Esophagus squamous epithelium (tissue), 5 donors: ENCODE measurements at places on chromosomes 7 and 10.

GRCh38 chr10:99827936-99828335 is 45.5 kb downstream of the ABCC2 start:
- DNase-seq, result no peak

DNA sequence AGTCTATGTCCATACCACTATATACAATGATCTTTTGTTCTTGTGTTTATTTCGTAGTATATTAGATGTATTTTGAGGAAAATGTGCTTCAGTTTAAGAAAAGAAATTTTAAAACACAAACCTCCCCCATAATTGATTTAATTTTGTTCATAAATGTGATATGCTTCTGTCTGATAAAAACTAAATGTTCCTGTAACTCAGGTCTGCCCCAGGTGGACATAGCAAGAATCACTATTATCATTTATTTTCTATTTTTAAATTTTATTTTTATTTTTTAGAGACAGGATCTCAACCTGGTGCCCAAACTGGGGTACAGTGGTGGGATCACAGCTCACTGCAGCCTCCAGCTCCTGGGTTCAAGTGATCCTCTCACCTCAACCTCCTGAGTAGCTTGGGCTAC is 43.2 kb downstream of the BEND7 start:
- DNase-seq, result no peak

- DNase-seq, result no peak
These were observed 50.5 kb downstream of the SPOCK2 start for GRCh38 chr10:72037811-72038210.

DNA sequence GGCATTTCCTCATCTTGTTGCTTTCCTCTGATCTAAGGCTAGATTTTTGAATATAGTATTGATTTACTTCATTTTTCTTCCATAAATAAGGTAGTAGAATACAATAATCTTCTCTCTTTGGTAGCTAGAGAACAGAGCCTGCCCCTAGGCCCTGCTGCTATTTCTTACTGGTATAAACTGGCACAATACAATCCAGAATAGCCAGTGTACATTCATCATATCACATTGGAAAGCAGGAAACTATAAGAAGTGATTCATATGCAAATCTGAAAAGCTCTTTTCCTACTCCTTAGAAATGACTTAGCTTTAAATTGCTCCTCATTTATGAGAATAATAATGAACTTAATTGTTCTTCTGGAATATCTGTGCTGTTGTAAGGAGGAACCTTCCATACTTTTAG is 100.2 kb downstream of the KCND2 start:
- DNase-seq, result no peak

- no peak for DNase-seq
These were observed 34.4 kb downstream of the UNC5B start for GRCh38 chr10:71246591-71247413.

GRCh38 chr10:94224656-94225055 is 138.1 kb downstream of the NOC3L start:
- no peak for DNase-seq

DNA sequence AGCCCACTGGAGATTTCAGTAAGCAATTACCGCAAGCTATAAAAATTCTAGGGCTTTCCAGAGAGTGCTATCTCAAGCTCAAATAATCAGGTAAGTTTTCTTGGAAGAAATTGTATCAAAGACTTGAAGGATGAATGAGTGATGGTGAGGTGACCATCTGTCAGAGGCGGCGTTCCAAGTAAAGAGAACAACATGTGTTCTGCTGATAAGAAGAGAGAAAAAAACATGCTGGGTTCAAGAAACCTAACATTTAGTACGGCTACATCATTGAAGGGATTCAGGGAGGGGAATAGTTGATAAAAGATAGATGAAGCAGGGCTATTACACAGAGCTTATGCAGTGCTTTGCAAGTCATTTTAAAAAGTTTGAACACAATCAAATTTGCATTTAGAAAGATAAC is 100.7 kb downstream of the GNAI1 start:
- DNase-seq, result no peak

DNA sequence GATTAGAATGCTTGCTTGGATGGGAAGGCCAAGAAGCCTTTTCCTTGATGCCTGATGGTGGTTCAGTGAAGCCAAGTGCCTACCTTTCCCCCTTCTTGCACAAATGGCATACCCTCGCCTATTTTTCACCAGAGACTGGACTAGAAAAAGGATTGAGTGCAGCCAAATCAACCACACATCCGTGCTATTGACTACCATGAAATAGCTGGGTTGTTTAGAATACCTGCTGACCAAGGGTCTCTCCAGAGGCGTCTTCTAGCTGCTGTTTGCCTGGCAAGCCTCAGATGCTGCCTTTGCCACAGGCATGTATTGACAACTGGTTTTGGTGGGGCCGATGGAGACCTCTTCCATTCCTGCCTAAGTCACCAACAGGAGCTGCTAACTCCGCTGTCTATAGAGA is 146.5 kb downstream of the NRF1 start:
- no peak for DNase-seq

DNA sequence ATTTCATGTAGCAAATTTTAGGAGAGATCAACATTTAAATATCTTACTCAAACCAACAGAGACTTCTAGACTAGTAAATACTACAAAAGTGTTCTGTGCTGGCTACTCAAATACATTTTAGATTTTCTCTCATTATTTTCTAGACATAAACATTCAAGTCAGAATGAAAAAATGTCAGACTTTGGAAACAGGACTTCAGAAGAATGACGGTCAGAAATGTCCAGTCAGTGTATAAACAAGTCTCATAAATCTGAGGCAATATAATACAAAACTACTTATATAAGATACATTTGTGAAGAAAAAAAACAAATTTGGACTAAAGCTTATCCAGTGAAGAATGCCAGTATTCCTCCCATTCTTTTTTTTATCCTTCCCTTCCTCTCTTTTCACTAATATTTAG is 25.9 kb downstream of the RNLS start:
- DNase-seq, result no peak

DNA sequence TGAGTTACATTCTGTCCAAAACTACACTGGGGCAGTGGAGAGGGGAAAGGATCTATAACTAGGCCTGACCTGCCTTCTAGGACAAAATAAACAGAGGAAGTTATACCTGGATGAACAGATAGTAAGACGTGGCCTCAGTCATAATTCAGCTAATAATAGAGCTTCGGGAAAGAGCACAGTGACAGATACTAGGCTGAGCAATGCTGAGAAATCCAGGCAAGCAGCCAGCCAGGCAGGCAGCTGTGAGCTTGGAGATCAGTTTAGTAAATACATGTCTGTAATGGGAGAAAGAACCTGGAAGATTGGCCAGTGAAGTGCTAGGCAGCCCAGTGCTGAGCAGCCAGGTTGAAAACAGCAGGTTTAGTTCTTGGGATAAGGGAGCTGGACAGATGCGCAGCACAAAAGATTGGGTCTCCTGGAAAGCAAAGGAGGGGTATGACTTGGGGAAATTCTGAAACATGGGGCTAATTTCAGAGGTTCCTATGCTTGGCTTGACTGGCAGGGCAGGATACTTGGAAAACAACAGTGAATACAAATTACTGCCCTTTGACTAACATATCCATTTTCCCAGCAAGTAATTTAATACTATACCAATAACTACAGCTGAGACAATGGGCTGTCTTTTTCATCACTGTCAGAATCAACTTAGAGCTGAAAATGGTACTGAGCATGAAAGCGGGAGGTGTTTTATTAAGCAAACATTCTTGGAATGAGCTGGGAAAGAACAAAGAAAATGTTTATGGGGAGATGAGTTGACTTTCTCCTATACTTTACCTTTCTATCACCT is 140.8 kb downstream of the DGKB start:
- no peak for DNase-seq

DNA sequence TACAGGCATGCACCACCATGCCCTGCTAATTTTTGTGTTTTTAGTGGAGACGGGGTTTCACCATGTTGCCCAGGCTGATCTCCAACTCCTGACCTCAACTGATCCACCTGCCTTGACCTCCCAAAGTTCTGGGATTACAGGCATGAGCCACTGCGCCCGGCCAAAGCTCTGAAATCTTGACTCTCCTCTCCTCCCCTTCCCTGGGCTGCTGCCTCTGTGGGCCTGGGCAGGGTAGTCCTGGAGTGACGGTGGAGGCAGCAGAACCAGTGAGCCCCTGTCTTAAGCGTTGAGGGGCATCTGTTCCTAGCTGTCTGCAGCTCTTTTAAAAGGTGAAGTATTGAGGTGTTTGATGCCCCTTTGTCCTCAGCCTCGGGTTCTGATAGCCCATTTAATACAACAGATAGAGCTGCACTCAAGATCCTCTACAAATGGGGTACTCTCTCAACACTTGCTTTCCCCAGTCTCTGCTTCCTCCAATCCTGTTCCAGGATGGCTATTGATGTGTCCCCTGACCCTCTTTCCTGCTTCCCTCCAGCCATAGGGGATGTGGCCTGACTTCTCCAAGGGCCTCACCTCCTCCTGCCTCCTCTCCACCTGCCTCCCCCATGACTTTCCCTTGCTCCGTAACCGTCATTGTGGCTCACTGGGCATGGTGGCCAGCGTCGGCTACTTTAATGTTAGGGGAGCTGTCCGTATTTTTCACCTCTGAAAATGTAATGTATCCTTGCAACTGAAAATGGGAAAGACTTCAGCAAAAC is 442.5 kb downstream of the GLRX3 start:
- no peak for DNase-seq

GRCh38 chr10:102004376-102004775 is 51.6 kb downstream of the ARMH3 start:
- no peak for DNase-seq

- no peak for DNase-seq
These were observed 249.4 kb upstream of the CTBP2 start for GRCh38 chr10:125409756-125410155.

DNA sequence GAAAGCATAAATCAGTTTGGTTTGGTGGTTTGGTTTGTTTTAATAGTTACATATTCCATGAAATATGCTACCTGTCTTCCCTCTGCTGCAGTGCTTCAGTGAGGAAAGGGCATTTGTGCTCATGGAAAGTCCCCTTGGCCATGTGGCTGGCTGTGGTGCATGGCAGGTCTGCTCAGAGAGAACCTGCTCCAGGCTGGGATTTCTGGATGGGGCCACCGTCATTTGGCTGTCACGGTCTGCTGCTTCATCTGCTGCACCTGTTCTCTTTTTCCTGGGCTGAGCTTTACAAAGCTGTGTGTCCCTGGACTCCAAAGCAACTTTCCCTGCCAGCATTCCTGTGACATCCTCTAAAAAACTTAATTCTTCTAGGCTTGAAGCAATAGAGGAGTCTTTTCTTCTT is 8.9 kb downstream of the CDK14 start:
- DNase-seq, result no peak

DNA sequence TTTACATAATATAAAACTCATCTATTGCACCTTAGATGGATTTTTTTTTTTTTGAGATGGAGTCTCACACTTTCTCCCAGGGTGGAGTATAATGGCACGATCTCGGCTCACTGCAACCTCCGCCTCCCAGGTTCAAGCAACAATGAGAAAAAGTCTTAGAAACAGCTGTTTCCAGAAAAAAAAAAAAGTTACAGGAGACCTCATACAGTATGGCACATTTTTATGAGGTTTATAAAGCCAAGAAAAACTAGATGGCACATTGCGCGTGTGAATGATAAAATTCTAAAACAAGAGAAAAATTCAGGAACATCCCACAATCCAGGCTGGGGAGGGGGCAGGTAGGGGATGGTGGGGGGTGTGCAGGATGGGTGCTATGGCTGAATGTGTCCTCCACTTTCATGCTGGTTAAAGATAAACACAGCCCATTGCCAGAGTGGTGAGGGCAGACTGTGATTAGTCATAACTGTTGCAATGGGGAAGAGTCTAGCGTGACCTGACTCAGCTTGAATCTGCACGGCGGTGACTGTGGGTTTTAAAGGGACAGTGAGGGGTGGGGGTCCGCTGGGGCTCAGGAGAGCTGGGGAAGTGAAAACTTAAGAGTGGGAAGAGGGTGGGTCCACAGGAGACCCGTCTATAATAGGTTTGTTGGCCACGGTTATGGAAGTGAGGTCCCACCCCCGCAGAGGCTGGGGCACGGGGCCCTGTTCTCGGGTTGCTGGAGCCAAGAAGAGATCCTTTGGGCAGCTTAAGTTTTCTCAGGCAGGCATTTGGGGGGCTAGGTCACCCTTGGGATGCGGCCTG is 11.9 kb upstream of the LRRC27 start:
- DNase-seq, result no peak

DNA sequence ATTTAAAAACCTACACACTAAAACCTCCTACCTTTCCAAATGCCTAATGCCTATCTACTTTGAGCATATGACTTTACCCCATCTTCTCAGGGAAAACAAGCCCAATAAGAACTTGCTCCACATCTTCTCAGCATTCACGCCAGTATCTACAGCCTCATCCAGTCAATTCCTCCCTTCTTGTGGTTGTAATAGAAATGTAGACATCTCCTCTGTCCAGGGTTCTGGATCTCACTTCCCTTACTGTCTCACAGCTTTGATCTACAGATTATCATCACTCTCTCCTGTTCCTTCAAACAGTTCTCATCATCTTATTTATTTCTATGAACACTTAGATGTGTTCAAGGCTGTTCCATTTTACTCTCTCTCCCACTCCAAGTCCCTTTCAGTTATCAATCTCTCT is 70.4 kb upstream of the NOBOX start:
- DNase-seq, result no peak

GRCh38 chr7:80508440-80508839 is 3.4 kb downstream of the GNAT3 start:
- no peak for DNase-seq

DNA sequence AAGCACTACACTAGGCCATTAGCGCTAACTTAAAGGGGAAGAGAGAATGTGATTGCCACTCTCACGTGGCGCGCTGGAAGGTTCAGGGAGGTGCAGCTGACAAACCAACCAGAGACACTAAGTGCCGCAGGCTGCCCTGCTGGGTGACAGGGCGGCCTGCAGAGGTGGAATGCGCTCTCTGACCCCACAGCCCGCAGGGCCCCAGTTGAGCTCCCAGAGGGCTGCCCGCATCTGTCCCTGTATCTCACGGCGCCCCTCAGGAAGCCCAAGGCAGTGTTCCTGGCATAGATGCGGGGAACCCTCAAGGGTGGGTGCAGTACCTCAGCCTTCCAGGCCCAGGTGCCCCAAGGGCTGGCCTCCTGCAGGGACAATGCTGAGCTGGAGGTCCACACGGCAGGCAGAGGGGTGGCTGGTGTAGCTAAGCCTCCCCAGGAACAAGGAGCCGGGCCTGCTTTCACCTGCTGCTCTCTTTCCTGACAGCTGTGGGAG is 66.6 kb downstream of the CALML3 start:
- no peak for DNase-seq

GRCh38 chr7:23117841-23118240 is 12.3 kb downstream of the KLHL7 start:
- DNase-seq, result no peak

GRCh38 chr10:114718374-114718773 is 60.3 kb upstream of the ABLIM1 start:
- no peak for DNase-seq

- no peak for DNase-seq
These were observed 588 bp downstream of the SAP25 start for GRCh38 chr7:100572949-100573675.

GRCh38 chr10:30973737-30974136 is 57.9 kb downstream of the ZNF438 start:
- DNase-seq, result no peak

- no peak for DNase-seq
These were observed 73.3 kb downstream of the CHST15 start for GRCh38 chr10:124019886-124020797.

DNA sequence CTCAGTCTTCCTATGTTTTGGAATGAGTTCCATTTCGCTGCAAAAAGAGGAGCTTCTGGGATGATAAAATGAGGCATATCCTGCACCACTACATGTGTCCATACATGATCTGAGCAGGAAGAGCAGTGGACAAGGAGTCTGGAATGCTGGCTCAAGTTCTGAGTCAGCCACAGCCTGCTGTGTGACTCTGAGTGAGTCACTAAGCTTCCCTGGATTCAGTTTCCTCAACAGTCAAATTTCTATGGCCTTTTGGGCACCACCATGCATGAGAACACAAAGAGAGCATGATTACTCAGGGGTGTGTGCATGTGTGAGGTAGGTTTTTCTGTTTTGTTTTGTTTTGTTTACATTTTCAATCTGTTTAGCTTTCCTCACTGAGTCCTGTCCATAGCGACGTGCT is 254.6 kb downstream of the ANKRD30A start:
- no peak for DNase-seq
